ENCODE measurements at places on chromosomes 11 and 22.

GRCh38 chr11:75468534-75469340 lies 35.7 kb upstream of the KLHL35 start:
- peak; percentile 65 for DNase-seq

DNA sequence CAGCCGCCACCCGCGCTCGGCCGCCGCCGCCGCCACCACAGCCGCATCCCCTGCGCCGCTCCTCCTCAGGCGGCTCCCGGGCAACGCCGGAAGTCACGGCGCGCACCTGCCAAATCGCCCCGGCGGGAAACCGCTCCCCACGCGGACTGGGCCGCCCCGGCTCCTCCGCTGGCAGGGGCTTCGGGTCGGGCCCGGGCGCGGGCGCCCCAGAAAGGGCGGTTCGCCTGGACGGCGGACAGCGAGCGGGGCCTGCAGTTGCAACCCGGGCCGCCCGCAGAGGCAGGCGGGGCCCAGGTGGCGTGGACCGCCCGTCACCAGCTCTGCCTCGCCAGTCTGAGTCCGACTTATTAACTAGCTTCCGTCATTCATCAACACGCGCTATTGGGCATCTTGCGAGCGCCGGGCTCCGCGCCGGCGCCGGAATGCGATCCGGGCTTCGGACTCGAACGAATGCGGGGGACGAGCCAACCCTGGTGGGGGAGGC lies at the start of gene HIRA:
Gene HIRA, minus strand, starts transcription at position 85 of the 484 bp plus-strand sequence. CDS start 257 bp downstream, outside the sequence.
- DNase-seq, result peak; percentile 82

- DNase-seq, result no peak
Observed at GRCh38 chr11:79236541-79236971, 204.3 kb downstream of the TENM4 start.

- DNase-seq, result no peak
Observed at GRCh38 chr11:104127828-104128227, 36.1 kb downstream of the PDGFD start.

- no peak for DNase-seq
Observed at GRCh38 chr11:95764267-95764898, 25.2 kb downstream of the FAM76B start.

Data from adrenal gland (tissue), 19 donors.